ENCODE measurements at places on chromosomes 16 and 17. TPM values are rescaled to one million over a fixed set of nuclear protein-coding genes. Genes with fewer than 3 reads are reported as not detected.
A peak's percentile ranks its signal among the peaks of the same experiment; 100 is the strongest.

SLC13A5 gene
- 0.21 TPM for total RNA-seq

GRCh38 chr16:70684146-70685060, 1.4 kb downstream of the MTSS2 start:
- no peak for DNase-seq

- DNase-seq: peak; percentile 78
Measured at GRCh38 chr17:78497115-78497540, 80.1 kb downstream of the DNAH17 start.

DNA sequence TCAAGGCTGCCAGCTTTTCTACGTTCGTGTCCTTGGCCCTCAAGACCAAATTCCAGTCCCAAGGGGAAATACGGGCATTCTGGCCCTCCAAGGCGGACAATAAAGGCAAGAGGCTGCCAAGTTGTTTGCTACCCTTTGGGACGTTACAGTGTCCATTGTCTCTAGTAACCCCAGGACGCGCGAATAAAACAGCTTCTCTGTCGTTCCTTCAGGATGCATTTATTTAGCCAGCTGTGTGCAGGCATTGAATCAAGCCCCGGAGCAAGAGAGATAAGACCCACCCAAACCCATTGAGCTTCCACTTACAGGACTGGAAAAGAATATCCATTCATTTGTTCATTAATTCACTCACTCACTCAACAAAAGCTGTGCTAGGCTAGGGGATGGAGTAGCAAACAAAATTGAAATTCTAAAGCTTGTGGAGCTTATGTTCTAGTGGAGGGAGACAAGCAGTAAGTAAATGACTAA, 656 bp downstream of the MRPL58 start:
- DNase-seq: no peak

OTOP2 gene
- total RNA-seq: not detected

DNA sequence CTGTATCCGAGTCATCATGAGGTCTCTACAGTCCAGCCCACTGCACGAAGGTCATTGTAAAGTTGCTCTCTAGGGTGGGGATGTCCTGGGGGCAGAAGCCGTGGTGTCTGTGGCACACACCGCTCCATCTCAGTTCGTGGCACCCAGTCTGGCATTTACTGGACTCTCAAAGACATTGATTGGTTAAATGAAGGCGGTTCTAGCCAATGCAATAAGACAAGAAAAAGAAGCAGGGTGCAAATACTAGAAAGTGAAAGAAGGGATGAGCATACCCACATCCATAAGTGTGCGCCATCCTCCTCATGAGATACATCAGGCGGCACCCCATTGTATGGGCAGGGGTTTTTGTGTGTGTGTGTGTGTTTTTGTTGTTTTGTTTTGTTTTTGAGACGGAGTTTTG, 10.7 kb upstream of the ATP2A3 start:
- no peak for DNase-seq
